SK-MEL-5 (cell line): ENCODE measurements at places on chromosomes 6 and 20.

- DNase-seq = no peak
Measured at GRCh38 chr20:60816901-60817300, 435.2 kb upstream of the CDH4 start.

DNA sequence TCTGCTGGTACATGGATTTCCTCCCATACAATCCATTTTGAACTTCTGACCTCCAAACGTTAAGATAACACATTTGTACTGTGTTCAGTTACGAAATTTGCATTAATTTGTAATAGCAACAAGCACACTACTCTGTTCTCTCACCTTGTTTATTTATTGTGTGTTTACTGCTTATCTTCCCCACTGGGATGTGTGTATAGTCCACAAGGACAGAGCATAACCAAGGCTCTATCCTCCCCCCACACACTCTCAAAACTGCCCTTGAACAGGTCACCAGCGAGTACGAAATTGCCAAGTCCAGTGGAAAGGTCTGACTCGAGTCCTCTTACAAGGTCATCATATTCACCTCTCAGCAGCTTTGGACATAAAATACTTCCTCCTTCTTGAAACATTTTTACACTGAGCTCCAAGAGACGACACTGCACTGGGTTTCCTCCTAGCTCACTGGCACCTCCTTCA lies 18.6 kb downstream of the ADTRP start:
- DNase-seq = no peak

- no peak for DNase-seq
Measured at GRCh38 chr6:2197177-2197671, 48.2 kb downstream of the GMDS start.

GRCh38 chr6:30541515-30542403 lies 14.5 kb downstream of the GNL1 start:
- DNase-seq = peak; percentile 78

DNA sequence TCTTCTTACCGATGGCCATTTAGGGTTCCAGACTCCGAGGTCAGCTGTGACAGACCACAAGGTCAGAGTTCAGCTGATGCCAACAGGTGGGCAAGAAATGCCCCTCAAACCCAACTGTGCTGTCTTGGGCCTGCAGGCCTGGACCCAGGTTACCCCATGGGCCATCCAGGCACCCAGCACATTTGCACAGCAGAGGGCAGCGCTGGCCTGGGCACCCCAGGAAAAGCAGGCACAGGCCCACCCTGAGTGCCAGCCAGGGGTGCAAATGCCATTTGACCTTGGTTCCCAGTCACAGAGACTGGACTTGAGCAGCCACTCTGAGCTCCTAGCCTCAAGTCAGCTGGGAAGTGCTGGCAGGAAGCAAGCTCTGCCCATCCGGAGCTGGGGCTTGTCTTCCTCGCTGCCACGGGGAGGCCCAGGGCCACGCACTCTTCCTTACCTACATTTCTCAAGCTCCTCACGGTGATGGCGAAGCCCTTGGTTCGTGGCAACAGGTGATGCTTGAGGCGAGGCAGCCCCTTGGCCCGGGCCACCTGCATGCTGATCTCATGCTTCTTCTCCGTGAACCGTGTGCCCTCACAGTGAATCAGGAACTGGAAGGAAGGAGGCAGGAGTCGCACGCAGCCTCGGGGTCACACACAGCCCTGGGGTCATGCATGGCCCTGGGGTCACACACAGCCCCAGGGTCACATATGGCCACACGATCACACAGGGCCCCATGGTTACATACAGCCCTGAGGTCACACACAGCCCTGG lies 120.8 kb downstream of the AGPAT4 start:
- DNase-seq = no peak

DNA sequence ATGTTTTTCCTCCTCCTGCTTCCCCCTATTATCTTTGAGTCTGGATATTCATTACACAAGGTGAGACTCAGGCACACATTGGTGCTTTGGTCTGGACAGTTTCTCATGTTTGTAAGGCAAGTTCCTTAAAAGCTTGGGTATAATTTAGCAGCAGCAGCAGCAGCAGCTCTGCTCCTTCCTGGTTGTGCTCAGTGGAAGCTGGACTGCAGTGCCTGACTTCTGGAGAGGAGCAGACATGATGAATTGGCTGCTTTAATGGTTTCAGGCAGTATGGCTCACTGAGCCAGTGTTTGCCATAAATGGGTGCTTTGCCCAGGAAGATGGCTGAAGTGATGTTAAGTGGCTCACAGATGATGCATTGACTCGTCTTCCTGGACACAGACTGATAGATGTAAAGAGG lies 32.4 kb downstream of the SLC9A8 start:
- DNase-seq = no peak

GRCh38 chr20:36971103-36971502 lies 19.6 kb upstream of the SAMHD1 start:
- no peak for DNase-seq
